ENCODE measurements at places on chromosomes 16 and 17.
A peak's percentile ranks its signal among the peaks of the same experiment; 100 is the strongest.

DNA sequence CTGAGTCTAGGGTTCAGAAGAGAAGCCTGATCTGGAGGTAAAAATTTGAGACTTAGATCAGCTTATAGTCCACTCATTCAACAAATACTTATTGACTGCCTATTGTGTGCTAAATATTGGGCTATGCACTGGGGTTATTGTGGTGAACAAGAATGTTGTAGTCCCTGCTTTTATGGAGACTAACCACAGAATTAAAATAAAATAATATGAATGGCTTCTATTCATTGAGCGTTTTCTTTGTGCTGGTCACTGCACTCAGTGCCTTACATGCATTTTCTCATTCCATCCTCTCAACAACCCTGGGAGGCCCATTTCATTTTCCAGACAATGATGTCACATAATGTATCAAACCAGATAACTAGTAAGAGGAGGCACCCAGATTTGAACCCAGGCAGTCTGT lies 4.8 kb downstream of the NEK8 start:
- no peak for DNase-seq

DNA sequence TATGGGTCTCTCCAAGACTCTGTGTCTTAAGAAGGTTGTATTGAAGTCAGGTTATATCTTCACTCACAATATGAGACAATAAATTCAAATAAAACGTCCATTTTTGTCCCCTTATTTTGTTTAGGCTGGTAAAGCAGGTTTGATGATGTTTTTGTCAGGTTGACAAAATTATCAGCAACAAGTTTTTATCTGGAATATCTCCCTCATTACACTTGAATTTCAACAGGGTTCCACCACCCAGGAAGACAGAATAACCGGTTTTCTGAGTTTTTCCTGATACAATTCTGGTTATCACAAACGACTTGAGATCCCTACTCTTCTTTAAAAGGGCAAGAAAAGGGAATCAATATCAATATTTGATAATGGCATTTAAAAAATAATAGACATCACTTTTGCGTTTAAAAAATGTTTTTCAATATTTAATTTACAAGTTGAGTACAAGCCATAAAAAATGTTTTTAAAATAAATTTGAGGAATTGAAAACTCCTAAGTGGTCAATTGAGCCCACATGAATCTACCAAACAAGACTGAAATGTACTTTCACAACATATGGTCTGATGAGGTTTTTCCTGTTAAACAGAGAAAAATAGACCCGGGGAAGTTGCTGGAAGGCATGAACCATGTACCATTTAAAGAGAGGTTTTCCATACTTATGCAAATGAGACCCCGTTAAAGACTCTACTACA lies 1.4 kb upstream of the ATP6V0A1 start:
- no peak for DNase-seq

DNA sequence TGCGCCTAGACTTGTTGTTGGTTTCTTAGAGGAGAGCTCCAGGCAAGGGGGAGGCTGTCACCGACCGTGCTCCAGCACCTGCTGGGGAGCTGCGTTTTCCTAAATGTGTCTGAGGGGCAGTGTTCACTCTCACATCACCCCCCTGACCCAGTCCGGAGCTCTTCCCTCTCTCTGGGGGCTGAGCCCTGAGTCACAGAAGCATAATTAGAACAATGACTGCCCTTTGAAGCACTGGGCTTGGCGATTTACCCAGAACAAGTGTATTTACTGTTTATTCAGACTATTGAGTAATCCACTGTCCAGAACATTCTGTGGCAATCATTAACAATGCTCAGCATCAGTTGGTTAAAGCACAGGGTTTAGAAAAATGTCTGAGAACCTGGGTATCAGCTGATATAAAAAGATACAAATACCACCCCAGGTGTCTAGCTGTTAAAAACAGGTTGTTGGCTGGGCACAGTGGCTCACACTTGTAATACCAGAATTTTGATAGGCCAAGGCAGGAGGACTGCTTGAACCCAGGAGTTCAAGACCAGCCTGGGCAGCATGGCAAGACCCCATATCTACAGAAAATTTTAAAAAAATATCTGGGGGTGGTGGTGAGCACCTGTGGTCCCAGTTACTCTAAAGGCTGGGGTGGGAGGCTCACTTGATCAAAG lies 8.1 kb downstream of the CES4A start:
- no peak for DNase-seq

GRCh38 chr16:57761301-57761700 lies 25.7 kb downstream of the KATNB1 start:
- no peak for DNase-seq

DNA sequence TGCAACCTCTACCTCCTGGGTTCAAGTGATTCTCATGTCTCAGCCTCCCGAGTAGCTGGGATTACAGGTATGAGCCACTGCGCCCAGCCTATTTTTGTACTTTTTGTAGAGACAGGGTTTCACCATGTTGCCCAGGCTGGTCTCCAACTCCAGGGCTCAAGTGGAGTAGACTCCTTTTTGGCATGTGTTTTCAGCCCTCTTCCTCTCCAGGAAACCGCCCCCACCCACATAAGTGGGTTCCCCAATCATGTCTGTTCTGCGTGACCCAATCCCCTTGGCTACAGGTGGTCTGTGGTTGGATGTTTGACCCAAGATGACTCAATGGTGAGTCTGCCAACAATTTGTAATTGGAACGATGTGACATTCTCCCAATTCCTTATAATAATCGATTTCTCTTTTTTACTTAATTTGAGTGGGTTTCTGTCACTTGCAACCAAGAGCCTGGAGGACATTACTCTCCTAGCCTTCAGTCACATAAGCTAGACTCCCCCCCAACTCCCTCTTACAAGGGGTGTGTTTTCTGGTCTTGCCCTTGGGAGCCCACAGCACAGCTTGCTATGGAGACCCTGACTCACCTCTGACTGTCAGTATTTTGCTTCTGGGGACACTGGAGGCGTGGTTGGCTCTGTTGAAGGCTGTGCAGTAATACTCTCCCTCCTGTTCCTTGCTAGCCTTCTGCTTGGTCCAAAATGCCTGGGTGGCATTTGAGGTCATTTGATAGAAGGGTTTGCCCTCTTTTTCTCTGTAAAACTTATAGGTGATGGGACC lies 34.9 kb downstream of the PECAM1 start:
- no peak for DNase-seq

- no peak for DNase-seq
These were observed 17.2 kb downstream of the TMEM114 start for GRCh38 chr16:8572919-8573724.

GRCh38 chr16:21656795-21657768 lies 4.7 kb upstream of the IGSF6 start:
- peak; percentile 71 for DNase-seq

GRCh38 chr17:81543339-81543675 lies 8.8 kb downstream of the FAAP100 start:
- DNase-seq = no peak

GRCh38 chr16:85832570-85833218 lies 33.2 kb downstream of the COX4I1 start:
- DNase-seq = no peak

GRCh38 chr16:7343243-7343642 lies 10.6 kb downstream of the RBFOX1 start:
- DNase-seq = no peak

DNA sequence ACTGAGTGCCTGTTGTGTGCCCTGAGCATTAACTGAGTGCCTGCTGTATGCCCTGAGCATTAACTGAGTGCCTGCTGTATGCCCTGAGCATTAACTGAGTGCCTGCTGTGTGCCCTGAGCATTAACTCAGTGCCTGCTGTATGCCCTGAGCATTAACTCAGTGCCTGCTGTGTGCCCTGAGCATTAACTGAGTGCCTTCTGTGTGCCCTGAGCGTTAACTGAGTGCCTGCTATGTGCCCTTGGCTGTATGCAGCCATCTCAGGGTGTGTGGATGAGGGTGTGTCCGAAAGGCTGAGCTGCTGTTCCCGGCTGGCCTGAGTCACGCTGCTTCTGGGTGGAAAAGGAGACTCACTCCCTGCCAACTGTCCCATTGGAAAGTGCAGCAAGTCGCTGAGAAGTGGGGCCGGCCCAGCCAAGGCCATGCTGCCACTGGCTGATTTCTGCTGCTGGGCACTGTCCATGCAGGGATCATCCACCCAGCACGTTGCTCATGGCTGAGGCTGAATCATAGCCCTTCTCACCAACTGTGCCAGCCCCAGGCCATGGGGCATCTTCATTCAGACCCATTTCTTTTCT lies 113.8 kb downstream of the OR1D5 start:
- no peak for DNase-seq

GRCh38 chr17:52136166-52136565 lies 22.3 kb downstream of the CA10 start:
- no peak for DNase-seq

GRCh38 chr16:4142268-4142667 lies 26.0 kb upstream of the ADCY9 start:
- DNase-seq = no peak

GRCh38 chr16:1197237-1197866 lies 27.7 kb downstream of the TPSG1 start:
- DNase-seq = no peak

- no peak for DNase-seq
These were observed 3.9 kb upstream of the MARVELD3 start for GRCh38 chr16:71622088-71622487.

- DNase-seq = no peak
These were observed 22.9 kb upstream of the PRSS54 start for GRCh38 chr16:58317608-58318152.

DNA sequence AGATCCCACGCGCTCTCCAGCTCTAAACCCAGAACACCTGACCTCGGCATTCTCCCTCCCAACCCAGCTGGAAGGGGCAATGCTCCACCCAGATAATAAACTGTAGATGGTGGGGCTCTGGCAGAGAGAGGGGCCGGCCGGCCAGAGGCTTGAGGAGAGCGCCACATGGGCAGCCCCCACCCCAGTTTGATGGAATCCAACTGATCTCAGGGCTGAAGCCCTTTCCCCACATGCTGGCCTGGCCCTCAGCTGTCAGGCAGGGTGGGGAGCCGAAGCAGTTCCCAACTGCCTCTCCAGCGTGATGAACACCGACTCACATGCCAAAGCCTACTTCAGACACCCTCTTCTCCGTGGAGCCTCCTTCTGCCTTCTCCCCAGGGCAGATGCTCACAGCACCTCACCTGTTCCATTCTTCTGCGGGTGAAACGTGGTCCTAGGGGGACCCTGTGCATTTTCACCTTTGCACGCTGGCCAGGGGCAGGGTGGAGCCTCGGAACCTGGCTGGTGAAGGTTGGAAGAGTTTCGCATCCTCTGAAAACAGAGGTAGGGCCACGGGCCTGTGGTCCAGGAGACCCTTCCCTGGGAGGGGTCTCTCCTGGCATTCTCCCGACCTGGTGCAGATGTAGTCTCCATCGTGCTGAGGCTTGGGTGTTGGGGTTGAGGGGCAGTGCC lies 65.7 kb upstream of the ZNF469 start:
- DNase-seq = no peak

DNA sequence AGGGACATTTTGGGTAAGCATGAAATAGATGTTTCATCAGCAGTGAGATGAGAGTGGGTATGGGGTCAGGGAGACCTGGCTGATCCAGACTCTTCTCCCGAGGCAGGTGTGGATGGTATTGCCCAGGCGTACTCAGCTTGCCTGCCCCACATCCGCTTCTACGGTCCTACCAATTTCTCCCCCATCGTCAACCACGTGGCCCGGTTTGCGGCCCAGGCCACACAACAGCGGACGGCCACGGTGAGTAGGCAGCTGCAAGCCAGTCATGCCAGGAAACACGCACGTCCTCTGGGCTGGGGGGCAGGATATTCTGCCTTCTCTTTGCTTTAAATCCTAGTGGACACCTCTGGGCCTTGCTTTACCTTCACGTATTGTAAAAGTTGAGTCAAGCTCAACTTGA lies 44.7 kb downstream of the CPNE2 start:
- DNase-seq = no peak

DNA sequence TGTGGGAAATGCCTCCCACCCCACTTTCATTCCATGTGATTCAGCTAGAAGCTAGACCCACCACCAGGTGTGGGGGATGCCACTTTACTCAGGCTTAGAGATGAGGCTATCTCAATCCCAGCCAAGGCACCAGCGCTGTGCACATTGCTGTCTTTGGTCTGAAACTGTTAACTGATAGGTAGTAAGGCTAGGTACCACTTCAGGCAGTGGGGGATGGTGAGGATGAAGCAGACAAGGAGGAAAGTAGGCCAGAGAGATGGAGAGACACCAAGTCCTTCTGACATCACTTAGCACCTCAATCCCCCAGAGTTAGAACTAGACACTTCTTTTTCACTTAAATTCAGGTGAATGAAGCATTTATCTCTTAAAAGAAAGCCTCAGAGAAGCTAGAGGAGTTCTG lies 35.8 kb downstream of the ADAMTS18 start:
- no peak for DNase-seq

DNA sequence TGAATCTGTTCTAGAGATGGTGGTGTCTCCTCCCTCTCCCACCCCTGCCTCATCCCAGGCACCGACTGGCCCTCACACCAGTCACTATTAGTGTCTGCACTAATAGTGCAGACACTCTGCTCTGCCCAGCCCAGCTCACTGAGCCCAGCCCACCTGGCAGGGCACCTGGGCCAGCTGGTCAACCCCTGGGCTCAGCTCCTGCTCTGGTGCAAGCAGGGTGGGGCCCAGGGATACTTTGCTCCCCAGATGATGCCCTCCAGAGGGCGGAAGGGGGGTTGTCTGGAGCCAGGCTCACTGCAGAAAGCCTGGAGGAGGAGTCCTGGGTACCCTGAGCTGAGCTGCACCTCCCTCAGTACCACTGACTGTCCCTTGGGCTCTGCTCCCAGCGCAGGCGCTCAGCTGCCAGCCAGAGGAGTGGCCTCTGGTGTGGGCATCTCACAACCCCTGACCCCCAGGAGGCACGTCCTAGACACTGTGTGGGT lies 14.5 kb downstream of the RAB11FIP4 start:
- no peak for DNase-seq

DNA sequence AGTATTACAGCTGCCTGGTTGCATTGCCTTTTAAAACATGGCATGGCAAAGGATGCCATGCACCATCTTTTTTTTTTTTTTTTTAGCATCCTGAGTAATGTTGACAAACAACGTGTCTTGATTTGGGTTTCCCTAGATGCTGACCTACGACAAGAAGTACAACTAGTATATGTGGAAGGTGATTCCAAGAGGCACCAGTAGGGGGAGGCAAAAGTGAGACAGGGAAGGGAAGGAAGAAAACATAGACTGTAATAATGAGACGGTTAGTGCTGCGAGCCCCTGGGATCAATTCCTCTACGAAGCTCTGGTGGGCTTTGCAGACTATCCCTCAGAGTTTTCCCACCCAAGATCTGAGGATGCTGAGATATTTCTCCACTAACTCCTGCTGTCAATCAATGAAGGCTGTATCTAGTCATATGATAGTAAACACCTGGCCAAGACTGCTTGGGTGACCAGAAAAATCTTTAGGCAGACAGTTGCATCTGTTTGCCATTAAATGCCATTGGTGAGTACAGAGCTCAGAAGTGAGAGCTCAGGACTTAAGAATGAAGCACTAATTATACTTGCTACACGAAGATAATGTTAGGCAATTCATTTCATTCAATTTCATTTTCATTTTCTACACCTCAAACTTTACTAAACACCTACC lies 458.6 kb upstream of the GOT2 start:
- DNase-seq = no peak

- DNase-seq = peak; percentile 78
These were observed 32.6 kb downstream of the RAI1 start for GRCh38 chr17:17713839-17714238.

GRCh38 chr16:81696961-81697615 lies 82.0 kb upstream of the PLCG2 start:
- peak; percentile 78 for DNase-seq

GRCh38 chr17:82356845-82357355 lies 2.1 kb upstream of the TEX19 start:
- DNase-seq = no peak
